ENCODE measurements at places on chromosomes 16 and 17.

- no peak for DNase-seq
Measured at GRCh38 chr17:77382966-77383612, 242.3 kb downstream of the SEC14L1 start.

DNA sequence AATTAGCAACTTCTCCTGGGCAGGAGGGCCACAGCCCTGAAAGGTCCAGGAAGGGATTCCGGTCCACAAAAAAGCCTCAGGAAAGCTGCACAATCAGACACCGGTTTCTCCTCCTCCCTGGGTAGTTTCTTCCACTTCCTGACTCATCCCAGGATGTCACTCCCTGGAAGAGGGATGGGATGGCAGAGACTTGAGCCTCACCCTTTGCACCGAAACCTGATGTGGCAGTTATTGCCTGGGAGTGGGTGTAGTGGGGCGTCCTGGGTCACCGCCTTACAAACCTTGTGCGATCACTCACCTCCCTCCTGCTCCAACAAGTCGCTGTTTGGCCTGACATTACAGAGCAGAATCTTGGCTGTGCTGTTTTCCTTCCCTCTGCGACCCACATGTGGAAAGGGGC is 70.8 kb downstream of the LYRM1 start:
- DNase-seq: no peak

DNA sequence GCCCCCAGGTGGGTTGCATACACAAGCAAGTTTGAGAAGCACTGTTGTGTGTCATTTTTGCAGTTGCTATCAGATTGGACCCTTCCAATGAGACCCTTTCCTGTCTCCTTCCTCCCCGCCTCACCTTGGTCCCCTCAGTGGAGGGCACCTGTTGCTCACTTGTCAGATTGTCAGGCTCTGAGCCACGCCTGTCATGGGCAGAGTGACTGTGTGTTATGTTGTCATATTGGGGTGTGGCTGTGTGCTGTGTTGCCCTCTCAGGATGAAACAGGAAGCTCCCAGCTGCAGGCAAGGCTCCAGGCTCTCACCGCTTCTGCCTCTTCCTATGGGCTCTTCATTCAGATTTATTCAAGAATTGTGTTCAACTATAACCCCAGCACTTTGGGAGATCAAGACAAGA is 302.9 kb downstream of the CPPED1 start:
- peak; percentile 46 for DNase-seq

- no peak for DNase-seq
Measured at GRCh38 chr17:9241371-9241712, 220.0 kb downstream of the NTN1 start.

DNA sequence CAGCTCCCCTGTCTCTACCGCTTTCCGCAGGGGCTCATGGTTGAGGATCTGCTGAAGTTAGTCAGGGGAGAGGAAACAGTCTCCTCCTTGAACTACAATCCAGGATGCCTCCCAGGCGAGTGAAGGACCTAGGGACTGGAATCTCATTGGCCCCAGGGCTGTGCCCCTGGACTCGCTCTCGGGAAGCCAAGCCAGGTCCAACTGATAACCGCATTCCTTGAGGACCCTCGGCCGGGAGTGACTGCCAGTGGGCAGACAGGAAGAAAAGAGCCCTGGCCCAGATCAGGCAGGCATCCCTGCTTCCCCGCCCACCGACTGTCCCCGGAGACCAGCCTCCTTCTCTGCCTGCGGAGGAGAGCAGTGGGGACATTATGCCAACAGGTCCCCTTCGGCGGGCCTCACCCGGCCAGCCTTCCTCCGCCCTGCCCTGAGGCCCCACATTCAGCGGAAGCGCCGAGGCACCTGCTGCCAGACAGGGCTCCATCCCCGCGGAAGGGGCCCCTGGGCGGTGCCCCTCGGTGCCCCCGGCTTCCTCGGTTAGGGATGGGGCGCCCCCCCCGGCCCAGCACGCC is 776 bp downstream of the LRRC75A start:
- DNase-seq: no peak

- no peak for DNase-seq
Measured at GRCh38 chr16:65113441-65113840, 8.4 kb downstream of the CDH11 start.

GRCh38 chr16:75333721-75334163 is 82.3 kb upstream of the BCAR1 start:
- DNase-seq: peak; percentile 63

DNA sequence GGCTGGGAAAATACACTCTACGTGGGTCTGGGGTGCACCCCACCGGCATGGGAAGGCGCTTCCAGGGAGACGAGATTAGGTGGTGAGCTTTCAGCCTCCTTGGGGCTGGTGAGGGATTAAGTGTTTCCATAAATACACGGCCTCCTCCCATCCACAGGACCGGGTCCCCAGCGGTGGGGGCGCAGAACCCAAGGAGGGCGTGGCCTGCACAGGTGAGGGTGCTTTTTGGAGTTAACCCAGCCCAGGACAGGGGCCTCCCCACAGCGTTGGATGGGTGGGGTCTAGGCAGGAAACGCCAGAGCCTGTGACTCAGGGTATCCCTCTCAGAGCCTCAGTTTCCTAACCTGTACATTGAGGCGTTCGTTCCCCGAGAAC is 1.1 kb downstream of the C16orf74 start:
- no peak for DNase-seq

DNA sequence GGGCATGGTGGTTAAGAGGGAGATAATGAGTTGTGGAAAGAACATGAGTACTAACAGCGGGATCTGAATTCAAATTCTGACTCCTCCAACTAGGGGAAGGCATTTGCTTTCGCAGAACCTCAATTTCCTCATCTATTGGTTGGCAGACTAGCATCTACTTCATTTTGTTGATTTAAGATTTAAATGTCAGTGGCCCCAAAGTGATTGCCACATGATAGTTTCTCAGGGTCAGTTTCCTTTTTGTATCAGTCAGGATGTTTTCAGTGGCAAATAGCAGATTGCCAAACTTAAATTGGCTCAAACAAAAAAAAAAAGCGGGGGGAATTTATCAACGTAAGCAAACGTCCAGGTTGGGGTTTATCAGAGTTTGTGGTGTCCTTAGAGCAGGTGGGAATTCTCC is 25.1 kb upstream of the NOS2 start:
- no peak for DNase-seq

DNA sequence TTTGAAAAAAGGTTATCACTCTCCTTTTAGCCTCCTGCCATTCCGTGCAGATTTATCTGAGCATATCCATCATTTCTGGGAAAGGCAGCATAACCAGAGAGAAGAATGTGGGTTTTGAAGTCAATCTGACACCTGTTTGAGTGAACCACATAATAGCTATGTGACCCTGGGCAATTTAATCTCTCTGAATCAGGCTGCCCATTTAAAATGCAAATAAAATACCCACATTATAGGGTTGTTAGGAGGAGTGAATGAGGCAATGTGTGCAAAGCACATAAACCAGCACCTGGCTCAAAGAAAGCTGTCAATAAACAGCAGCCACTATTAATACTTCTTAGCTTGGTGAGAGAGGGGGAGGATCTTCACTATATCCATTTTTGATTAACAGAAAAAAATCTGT is 88.0 kb downstream of the CACNG1 start:
- DNase-seq: no peak

- DNase-seq: no peak
Measured at GRCh38 chr16:27123795-27124409, 57.2 kb downstream of the C16orf82 start.

DNA sequence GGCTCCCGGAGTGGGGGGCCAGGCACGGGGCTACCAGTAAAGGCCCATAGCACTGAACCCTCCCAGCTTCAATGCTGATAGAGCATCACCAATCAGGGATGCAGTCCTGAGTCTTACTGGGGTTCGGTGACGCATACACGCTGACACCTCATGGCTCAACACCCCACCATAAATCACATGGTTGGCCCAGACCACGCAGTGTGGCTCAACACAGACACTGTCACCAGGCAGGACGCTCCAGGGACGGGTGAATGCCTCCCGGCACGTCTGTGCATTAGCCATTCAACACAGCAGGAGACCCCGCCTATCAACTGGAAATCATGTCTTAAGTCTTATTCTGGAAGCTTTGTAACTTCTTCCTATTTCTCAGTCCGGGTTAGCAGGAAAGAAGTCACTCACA is 35.0 kb downstream of the NECAB2 start:
- DNase-seq: no peak

DNA sequence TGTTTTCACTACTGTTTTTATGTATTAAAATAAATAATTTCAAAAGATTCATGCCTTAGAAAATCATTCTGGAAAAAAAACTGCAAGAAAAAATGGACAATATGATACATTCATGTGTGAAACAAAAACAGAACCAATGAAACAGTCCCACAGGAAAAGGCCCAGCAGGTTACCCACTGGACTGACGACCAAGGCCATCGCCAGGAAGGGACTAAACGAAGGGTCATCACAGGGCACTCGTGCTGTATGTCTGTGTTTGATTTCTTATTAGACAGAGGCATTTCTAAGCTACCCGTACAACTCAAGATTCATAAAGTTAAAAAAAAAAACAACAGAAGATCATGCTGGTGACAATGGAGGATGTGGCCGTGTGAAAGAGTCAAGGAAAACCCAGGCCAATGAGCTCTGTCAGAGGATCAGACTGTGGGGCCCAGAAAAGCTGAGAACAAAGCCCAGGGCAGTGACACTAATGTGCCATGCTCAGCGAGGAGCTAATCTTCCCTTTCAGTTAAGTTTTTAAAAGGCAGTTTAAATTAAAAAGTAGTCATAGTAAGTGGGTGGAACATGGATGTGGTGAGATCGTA is 31.8 kb downstream of the NSMCE1 start:
- no peak for DNase-seq

GRCh38 chr17:50683434-50684287 is 24.1 kb downstream of the ANKRD40 start:
- no peak for DNase-seq

DNA sequence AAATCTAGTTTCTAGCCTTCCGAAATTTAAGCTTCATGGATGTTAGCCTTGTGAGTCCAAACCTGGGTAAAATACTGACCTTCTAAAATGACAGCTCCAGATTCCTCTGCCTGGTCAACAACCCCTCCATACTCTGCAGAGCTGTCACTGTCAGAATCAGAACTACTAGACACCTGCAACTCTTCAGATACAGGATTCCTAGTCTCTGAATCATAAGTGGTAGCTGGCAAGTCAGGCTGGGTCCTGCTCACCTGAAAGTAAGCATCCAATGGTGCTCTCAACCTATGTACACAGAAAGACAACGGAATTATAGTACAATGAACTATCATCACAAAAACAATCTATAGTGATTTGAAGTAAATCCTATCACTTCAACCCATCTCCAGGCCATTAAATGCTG is 14.8 kb downstream of the RFWD3 start:
- DNase-seq: no peak

DNA sequence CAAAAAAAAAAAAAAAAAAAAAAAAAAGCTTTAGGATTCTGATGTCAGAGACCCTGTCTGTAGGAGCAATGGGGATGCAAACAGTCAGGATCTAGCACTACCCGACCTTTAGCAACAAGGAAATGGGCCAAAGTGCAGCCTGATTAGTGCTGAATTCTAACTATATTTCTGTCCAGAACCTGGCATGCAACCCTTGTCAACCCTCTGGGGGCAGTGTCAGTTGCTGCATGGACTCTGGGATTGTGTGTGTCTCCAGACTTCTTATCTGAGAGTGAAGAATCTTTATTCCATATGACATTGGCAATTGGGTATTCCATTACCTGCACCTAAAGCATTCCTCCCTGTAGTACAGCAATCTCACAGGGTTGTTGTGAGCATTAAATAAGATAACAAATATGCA is 120.3 kb upstream of the CRHR1 start:
- DNase-seq: no peak

DNA sequence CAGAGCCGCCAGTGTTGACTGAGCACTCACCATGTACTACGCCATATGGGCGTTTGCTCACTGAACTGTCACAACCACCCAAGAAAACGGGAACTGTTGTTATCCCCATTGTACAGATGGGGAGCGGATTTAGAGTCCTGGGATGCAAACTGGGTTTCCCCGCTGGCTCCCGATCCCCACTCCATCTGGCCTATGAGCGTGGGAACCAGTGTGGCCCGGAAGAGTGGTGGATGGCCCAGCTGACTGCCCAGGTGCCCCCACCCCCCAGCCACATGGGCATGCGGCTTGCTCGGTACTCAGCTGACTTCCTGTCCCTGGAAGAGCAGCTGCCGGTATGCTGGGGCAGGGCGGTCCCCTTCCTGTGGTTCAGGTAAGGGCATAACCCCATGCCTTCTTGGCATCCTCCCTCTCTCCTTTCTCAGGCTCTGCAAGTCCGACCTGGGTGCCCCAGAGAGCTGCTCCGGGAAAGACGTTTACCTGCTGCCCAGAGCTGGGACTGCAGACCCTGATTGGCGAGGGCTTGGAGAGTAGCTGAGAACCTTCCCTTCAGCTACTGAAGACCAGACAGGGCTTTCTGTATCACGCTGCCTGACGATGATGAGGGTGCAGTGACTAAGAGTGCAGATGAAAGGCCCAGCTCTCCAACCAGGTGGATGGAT is 16.2 kb downstream of the SOCS3 start:
- peak; percentile 69 for DNase-seq

- no peak for DNase-seq
Measured at GRCh38 chr17:40317345-40317873, 8.4 kb downstream of the RARA start.

DNA sequence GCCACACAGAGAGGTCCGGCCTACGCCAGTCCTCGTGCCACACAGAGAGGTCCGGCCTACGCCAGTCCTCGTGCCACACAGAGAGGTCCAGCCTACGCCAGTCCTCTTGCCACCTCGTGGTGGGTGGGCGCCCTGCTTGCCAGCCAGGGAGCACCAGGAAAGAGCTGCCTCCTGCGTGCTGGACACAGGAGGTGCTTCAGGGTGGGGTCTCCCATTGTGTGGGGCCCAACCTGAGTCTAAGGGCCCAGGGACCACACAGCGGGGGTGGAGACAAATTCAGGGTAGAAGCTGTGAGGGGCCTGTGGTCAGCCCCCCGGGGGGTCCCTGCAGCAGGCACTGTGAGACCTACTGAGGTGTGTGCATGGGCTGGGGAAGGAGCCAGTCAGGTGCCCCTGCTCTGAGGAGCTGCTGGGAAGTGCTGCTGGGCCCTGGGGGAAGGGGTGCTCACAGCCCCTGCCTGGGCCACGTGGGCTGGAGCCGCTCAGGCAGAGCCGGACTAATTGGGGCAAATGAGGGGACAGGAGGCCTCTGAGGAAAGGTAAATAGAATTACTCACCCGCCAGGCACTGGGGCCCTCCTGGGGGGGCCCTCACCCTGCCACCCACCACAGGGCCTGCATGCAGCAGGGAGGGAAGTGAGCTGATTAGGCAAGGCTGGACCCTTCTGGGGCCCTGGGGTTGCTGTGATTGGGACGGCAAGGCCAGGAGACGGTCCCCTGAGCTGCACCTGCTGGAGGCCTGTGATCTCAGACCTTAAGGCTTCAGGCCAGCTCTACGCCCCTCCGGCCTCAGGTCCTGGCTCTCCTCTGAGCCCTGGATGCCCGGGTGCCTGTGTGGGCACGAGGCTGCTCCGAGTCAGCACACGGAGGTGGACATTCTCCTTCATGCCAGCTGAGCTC is 11.0 kb downstream of the GCGR start:
- DNase-seq: no peak
